Central memory CD8-positive, alpha-beta T cell (primary cell): ENCODE measurements at places on chromosomes 4 and X.

DNA sequence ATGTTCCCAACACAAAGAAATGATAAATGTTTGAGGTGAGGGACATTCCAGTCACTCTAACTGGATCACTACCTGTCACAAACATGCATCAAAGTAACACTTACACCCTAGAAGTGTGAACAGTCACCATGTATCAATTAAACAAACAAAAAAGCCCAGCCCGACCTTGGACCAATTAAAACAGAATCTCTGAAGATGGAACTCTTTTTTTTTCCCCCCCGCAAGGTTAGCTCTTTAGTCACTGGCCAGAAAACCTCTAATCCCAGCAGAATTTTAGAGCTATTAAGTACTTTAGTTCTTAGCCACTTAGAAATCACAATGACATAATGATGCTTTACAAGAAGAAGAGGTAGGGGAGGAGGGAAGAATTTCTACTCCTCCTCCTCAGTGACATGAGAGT lies 154.5 kb downstream of the PALLD start:
- no peak for DNase-seq

DNA sequence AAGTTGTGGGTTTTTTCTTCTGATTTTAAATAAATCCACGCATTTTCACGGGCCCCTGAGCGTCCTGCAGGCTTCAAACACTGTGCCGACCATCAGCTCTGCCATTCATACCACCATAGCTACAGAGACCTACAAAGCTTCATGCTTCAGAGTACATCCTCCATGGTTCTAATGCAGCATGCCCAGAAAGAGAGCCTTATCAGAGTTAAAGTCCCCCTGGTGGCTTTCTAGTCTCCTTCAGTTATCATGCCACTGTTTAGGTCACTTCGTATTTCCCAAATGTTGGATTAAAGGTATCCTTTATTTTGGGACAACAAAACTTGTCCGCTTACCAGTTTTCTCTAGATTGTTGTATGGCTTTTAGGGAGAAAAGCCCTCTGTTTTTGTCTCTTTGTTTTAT lies 66.7 kb upstream of the VCX2 start:
- no peak for DNase-seq

DNA sequence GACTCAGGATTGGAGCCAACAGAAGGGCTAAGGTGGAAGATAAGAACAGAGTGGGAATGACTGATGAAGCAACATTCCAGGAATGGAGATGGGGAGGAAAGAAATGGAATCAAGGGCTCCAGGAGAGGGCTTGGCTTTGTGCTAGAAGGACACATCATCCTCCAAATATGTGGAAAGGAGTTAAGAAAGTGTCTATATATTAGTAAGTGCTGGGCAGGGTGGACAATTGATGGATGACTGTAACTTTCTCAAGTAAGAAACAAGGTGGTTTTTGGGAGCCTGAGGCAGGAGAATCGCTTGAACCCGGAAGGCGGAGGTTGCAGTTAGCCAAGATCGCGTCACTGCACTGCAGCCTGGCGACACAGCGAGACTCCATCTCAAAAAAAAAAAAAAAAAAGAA lies 71.6 kb upstream of the NFKB1 start:
- DNase-seq = no peak

DNA sequence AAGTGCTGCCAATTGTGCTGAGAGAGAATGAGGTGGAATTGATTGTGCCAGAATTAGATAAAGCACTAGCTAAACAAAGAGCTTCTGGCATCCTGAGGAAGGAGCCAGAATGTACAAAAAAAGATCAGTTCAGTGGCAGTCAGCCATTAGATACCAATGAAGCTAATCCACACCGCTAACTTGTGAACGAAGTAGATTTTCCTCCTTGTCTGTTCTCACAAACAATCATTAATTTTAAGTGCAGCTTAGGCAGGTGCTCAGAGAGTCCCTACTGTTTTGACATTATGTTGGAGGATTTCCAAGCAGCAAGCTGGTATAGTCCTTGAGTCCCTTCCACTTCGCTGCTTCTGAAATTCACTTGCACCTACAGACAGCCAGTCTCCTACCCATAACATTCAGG lies 617.4 kb downstream of the CENPC start:
- DNase-seq = no peak

DNA sequence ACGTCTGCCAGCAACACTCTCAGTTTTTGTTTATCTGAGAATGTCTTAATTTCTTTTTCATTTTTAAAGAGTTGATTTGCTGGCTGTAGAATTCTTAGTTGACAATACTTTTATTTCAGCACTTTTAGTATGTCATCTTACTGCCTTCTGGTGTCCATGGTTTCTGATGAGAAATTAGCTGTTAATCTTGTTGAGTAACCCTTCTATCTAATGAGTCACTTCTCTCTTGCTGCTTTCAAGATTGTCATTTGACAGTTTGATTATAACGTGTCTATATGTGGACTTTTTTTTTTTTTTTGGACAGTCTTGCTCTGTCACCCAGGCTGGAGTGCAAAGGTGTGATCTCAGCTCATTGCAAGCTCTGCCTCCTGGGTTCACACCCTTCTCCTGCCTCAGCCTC lies 24.0 kb upstream of the TMEM255A start:
- no peak for DNase-seq

DNA sequence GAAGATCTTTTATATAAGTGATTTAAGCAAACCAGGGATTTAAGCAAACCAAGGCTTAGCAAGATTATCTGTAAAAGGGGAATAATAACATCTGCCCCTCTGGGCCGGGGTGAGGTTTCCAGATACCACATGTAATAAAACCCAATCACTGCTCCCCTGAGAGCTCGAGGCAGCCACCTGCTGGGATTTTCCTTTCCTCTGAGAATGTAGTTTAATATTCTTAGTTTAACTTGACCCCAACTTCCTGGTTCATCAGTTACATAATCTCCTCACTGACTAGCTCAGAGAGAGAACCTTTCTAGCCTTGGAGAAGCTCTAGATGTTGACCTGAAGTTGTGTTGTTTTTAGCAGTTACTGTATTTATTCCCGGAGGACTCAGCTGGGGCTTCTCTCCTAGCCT lies 322.4 kb downstream of the ARHGAP10 start:
- no peak for DNase-seq

DNA sequence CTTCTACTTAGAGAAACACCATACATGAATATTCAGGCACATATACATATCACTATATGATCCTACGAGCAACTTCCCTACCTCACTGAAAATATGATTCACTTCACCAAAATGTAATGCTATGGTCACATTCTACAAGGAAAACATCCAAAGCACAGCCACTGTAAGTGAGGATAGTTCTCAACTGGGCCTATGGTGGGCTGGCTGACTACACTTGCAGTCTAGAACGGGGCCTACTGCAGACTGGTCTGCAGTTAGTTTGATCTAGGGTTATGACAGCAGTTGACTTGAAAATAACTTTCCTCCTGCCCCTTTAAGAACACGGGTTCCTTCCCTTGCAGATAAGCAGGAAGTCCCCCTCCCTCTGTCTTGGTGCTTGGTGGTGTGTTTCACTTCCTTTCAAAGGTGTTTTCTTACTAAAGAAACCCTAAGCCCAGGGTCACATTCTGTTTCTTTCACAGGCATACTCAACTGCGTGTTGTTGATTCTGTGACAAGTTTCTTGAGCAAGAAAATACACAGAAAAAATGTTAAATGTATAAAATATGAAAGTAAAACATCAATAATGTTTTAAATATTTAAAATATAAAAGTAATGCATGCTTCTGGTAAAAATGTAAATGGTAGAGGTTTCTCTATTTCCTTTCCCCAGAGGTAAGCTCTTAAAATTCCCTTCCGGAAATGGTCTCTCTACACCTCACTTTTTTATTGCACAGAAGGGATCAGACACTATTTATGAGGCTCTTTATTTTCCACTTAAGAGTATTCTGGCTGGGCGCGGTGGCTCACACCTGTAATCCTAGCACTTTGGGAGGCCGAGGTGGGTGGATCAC lies 18.0 kb upstream of the TMSB4X start:
- no peak for DNase-seq

DNA sequence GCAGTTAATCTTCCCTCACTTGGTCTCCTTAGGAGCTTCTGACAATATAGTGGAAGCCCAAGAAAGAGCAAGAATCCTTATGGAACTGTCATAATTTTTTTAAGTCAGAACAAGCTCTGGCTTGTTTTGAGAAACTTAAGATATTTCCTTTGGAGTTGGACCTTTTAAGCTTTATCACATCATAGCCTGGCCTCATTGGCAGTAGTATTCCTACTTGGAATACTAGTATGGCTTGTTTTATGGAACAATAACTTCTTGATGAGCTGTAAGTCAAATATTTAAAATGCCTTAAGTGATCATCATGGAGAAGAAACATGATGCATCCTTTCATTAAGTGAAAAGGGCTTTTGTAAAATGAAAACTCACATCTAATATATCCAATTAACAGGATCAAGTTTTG lies 78.0 kb upstream of the NRK start:
- DNase-seq = no peak

DNA sequence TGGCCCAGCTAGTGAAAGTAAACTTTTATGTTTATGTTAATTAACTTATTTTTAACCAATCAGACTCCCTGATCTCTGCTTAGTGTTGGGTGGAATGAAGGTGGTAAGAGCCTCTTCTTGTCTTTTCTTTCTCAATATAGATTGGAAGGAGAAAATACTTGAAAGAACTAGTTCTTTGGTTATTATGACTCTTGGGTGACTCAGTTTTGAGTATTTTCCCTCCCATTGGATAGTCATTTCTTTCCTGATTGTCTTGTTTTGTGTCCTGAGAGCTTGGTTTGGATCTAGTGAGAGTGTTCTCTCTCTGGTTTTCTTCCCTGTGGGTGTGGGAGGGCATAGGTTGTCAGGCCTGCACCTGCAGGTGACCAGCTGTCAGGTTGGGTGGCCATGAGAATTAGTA lies 172.0 kb upstream of the GLRA2 start:
- DNase-seq = no peak

- DNase-seq = peak; percentile 25
These were observed at the start of gene SPINK2 for GRCh38 chr4:56821381-56822243. SPINK2 (minus strand) TSS chr4:56821701; CDS start chr4:56821662, 39 bp downstream.

- DNase-seq = no peak
These were observed 561.3 kb upstream of the GRIA3 start for GRCh38 chrX:122622795-122623194.

DNA sequence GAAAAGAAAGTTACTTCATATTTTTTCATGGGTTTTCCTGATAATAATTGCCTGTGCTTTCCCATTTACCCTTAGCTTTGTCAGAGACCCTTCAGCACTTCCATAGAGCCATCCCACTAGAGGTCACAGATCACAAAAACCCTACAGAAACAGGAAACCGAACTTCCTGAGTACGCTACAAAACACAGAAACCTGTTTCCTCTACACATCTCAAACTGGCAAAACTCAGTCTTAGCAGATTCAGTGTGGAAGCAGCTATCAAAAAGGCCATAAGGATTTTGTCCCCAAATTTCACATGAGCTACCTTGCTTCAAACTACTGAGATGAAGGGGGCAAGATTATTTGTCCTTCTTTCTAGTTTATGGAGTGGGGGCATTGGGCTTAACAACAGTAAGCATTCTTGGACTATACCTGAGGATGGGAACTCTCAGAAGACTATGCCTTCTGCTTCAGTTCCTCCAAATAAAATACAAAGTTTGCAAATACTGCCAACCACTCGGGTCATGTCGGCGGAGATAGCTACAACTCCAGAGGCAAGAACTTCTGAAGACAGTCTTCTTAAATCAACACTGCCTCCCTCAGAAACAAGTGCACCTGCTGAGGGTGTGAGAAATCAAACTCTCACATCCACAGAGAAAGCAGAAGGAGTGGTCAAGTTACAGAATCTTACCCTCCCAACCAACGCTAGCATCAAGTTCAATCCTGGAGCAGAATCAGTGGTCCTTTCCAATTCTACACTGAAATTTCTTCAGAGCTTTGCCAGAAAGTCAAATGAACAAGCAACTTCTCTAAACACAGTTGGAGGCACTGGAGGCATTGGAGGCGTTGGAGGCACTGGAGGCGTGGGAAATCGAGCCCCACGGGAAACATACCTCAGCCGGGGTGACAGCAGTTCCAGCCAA lies at the start of gene MMRN1:
Gene MMRN1, plus strand, starts transcription at position 206 of the 902 bp plus-strand sequence. Its CDS starts 118 bp downstream, at position 324.
- DNase-seq = no peak

- no peak for DNase-seq
These were observed at the start of gene RS1 for GRCh38 chrX:18672008-18672407. RS1 (minus strand) TSS chrX:18672108; CDS start chrX:18672068, 40 bp downstream.

DNA sequence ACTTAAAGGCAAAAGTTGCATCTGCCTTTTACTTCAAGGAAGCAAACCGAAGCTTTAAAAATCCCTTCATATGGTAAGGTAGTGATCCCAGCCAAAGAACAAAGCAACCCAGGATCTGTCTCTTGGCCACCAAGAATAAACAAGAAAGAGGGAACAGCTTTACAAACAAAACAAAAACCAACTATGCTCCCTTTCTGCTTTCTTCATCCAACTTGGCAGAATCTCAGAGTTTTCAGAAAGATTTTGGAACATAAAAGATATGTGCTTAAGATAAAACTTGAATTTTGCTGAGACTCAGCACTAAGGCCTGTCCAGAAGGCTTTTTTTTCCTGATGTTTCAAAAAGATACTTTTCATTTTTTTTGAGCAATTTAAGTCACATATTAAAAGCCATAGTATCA lies 94.0 kb downstream of the COL4A6 start:
- no peak for DNase-seq

- DNase-seq = no peak
These were observed 347.2 kb upstream of the DDX53 start for GRCh38 chrX:22652596-22652995.
